ENCODE measurements at places on chromosomes 1 and 21. TPM values are rescaled to one million over a fixed set of nuclear protein-coding genes. Genes with fewer than 3 reads are reported as not detected.
A peak's percentile ranks its signal among the peaks of the same experiment; 100 is the strongest.

- no peak for DNase-seq
Measured at GRCh38 chr21:26499495-26499894, 73.6 kb downstream of the CYYR1 start.

DNA sequence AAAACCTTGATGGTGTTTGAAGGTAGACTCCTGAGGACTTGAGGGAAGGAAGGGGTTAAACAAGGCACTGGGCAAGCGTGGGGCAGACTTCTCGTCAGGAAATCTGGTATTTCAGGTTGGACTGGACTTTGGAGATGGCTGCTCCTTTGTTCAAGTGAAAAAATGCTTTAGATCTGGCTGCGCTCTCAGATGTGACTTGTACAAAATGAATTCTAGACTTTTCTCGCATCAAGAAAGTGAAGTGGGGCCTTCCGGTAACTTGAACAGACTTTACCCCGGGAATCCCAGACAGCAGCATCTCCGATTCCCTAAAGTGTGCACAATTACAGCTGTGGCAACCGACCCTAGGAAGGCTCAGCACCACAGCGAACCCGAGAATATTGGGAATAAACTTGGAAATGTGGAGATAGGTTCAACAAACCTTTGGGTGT is 44.3 kb upstream of the ERRFI1 start:
- DNase-seq: no peak

- no peak for DNase-seq
Measured at GRCh38 chr1:205072881-205073280, 11.4 kb downstream of the TMEM81 start.

DNA sequence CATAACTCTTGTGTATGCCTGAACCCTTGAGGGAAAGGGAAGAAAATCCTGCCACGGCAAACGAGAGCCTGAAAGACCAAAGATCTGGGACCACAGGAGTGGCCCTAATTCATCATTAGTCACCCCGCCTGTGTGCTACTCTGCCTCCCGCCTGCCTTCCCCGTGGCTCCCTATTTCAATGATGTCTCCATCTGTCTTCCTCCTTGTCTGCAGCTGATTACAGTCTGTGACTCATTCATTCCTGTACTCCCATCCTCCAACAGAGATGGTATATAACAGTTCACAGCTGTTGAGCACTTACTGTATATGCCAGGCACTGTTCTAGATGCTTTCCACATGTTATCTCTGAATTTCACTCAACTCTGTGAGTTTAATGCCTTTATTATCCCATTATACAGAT is 96.6 kb downstream of the SEC16B start:
- DNase-seq: peak; percentile 14

GRCh38 chr1:64624808-64625207 is 120.1 kb upstream of the RAVER2 start:
- DNase-seq: no peak

DNA sequence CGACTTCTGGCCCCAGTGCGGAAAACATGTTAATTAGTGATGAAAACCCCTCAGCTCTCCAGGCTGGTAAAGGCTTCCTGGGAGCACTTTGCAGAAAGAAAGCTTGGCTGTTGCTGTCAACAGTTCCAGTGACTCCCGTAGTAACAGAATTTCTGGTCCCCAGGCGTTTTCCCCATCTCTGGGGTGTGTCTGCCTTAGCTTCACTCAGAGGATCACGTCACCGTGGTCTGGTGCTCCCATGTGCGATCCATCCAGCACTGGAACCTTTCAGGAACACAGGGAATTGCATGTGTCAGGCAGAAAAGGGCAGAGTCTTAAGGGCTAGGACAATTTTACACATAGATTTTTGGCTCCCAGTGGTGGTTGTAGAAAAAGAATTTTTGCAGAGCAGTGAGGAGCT is 470.4 kb upstream of the USP24 start:
- no peak for DNase-seq

DNA sequence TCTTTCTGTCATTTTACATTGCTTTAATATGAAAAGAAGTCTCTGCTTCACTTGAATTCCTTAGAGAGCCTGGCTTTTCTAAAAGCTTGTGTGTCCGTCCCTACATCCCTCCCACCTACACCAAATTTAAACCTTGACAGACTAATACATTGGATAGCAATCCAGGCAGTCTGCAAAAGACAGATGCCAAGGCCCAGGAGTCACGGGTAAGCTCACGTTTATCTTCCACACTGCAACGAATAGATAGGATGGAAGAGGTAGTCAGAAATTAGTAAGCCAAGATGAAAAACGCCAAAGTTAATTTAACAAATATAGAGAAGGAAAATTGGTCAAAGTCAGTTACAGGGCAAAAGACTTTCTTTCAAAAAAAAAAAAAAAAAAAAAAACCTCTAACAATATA is 338.1 kb downstream of the SMYD3 start:
- DNase-seq: no peak

- DNase-seq: peak; percentile 76
Measured at GRCh38 chr1:212012034-212012740, 23.2 kb downstream of the INTS7 start.

GRCh38 chr1:28110555-28110954 is 22.1 kb upstream of the EYA3 start:
- no peak for DNase-seq

GRCh38 chr1:9751971-9752370 is 71.8 kb downstream of the CLSTN1 start:
- DNase-seq: no peak

DNA sequence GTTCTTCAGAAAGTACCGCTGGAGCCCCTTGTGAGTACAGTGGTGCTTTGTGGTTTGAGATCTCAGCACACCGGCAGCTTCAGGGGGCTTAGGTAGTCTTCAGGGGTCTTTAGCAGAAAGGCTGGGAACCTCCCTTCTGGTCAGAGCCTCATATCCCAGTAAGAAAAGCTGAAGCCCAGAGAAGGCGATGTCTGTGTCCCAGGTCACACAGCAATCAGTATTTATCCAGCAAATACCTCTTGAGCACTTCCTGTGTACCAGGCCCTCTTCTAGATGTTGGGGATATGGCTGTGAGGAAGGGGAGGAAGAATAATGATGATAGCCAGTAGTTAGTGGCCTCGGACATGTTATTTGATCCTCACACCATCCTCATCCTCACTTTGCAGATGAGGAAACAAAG is 14.3 kb downstream of the SERINC2 start:
- DNase-seq: no peak

DNA sequence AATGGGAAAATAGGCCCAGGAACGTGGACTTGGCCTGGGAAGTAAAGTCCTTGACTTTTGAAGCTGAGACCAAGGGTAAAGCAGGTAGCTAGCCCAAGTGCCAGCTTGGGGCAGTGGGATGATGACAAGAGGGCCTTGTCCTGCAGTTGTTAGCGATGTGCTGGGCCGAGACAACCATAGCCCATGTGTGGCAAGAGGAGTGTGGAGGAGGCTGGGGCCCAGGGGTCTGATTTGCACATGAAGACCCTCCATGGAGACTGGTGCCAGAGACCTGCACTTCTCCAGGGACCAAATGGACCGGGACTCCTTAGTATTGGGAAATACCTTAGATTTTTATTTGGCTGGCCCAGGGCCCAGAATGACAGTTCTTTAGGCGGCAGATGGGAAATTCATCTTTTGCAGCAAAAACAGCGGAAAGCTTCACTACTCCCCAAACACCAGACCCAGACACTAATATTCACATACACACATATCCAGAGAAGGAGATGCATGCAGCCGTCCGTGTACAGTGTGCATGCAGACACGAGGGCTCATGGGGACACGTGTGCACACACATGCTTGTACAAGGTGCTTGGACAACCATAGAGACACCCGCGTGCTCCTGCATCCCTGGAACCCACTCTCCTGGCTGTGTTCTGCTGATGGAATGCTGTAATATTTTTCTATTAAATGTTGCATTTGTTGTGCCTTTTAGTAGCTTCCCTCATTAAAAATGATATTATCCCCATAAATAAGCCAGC is 78.1 kb upstream of the CSF3R start:
- DNase-seq: no peak

GRCh38 chr1:116252785-116253184 is 120.3 kb upstream of the ATP1A1 start:
- DNase-seq: no peak

DNA sequence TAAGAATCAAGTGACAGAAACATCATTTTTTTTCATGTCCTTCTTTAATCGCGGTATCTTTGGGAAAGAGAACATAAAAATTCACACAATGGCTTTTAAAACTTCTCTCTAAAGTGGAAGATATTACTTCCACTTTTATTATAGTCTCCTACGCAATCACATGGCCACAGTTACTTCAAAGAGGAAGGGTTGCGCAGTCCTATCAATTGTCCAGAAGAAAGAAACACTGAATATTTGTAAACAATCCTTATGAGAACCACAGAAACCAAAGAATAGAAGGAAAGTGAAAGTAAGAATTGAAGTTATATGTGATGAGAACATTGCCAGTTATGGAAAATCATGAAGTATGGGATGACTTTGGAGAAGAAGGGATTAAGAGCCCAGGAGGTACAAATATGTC is 32.6 kb downstream of the CFH start:
- DNase-seq: no peak

DNA sequence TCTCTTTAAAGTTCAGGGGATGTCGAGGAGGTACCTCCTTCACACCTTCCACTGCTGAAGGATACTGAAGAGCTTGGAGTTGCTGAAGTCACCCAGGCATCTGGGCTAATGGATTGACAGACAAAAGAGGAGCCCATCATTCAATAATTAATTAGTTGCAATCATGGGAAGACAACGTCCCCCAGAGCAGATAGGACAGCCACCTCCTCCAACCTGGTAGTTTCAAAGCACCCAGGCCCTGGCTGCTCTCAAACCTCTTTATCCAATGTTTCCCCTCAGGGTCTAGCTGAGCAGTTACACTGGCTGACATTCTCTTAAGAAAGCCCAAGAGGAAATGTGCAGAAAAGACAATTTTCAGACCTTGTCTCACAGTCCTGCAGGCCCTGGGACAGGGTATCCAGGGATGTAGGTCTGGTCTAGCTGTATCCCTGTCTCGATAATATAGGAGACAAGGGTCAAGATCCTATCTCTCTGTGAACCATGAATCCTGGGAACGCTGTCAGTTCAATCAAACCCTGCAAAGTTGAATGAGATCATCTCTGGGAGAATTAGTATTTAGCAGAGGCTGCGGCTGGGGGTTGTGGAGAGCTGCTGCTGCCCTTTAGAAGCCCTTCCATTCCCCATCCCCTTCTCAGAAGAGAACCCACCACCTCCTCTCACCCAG is 1.1 kb downstream of the TSPAN2 start:
- no peak for DNase-seq

DNA sequence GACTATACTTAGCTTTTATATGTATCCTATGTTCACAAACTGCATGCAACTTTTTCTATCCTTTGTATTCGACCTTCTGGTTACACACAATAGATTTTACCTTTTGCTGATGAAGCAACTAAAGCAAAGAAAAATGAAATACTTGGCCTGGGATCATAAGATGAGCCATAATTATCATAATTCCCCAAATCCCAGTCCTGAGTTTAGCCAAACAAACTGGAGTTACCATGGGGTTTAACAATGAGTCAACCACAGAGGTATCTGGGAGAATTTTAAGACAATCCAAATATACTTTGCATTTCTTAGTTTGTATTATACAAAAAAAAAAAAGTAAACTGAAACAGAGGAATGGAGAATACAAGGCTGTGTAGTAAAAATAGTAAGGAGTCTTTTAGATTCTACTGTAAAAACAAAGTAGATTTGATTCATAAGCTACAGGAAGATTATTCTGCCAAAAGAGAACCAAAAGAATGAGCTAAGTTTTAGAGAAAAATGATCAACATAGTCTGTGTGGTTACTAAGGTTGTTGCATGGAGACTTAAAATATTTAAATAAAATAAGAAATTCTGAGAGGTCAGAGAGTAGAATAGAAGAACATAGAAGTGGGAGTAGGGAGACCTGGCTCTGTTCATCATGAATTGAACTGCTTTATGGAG is 60.4 kb upstream of the GORAB start:
- DNase-seq: no peak

DNA sequence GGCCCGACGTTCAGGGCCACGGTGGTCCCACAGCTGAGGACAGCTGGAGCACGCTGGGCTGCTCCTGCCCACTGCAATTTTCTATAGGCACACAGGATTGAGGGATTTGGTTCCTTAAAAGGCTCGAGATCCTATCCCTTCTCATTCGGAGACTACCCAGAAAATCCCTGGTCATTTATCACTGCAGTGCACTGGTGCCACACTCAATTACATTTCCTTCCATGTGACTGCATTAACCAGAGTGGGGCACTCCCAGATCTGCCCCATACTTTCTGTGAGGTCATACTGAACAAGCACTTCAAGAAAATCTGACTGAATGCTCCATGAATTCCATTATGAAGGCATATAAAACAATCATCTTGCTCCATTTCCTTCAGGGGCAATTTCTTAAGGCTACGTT is 49.8 kb upstream of the KCNE1 start:
- DNase-seq: no peak

The PGLYRP4 gene
- polyA plus RNA-seq: not detected

The HMCN1 gene
- polyA plus RNA-seq: 0.03 TPM

The SLX9 gene
- 43.1 TPM for polyA plus RNA-seq

The VHLL gene
- polyA plus RNA-seq: not detected

The AADACL4 gene
- polyA plus RNA-seq: not detected

The ZNF678 gene
- polyA plus RNA-seq: 2.9 TPM
